A549 treated with Hydrocortisone at 1 μM for 4 hours (cell line): ENCODE measurements at places on chromosomes 4 and X. TPM values are rescaled to one million over a fixed set of nuclear protein-coding genes. Genes with fewer than 3 reads are reported as not detected.

EFNB1 gene
- total RNA-seq: 8.7 to 10.9 TPM (median 9.5 TPM) in 5 replicates

SGMS2 gene
- 19.0 to 29.3 TPM (median 27.8 TPM) in 5 replicates for total RNA-seq

SRPX2 gene
- total RNA-seq: 2.0 to 2.7 TPM (median 2.5 TPM) in 5 replicates

MTMR8 gene
- total RNA-seq: 0.33 to 0.85 TPM (median 0.53 TPM) in 5 replicates

BMX gene
- 0.03 TPM in 1 of 5 replicates, not detected in the others for total RNA-seq

FAM47A gene
- total RNA-seq: not detected in 5 replicates

RNF113A gene
- total RNA-seq: 27.5 to 32.9 TPM (median 30.7 TPM) in 5 replicates

UGT2B17 gene
- not detected in 5 replicates for total RNA-seq

PCDH18 gene
- not detected in 5 replicates for total RNA-seq

SYNPO2 gene
- total RNA-seq: 0.68 to 1.1 TPM (median 1.0 TPM) in 5 replicates

TEX13D gene
- not detected in 5 replicates for total RNA-seq

IL2RG gene
- total RNA-seq: 0.09 to 0.32 TPM (median 0.23 TPM) in 3 of 5 replicates, not detected in the others

POU3F4 gene
- total RNA-seq: not detected in 5 replicates

RAP1GDS1 gene
- total RNA-seq: 21.8 to 29.2 TPM (median 24.0 TPM) in 5 replicates

ANXA5 gene
- total RNA-seq: 502 to 676 TPM (median 509 TPM) in 5 replicates

RPS6KA6 gene
- total RNA-seq: 4.5 to 7.1 TPM (median 5.5 TPM) in 5 replicates

PLP1 gene
- not detected in 5 replicates for total RNA-seq

MAGEH1 gene
- 6.1 to 7.2 TPM (median 6.5 TPM) in 5 replicates for total RNA-seq

NUP54 gene
- total RNA-seq: 23.3 to 37.6 TPM (median 27.2 TPM) in 5 replicates

MAGEC2 gene
- total RNA-seq: not detected in 5 replicates

AADAT gene
- total RNA-seq: 7.4 to 8.7 TPM (median 8.4 TPM) in 5 replicates

VBP1 gene
- 47.0 to 62.0 TPM (median 51.5 TPM) in 5 replicates for total RNA-seq

PTPN13 gene
- 3.3 to 5.2 TPM (median 3.8 TPM) in 5 replicates for total RNA-seq

WDR19 gene
- total RNA-seq: 7.4 to 8.3 TPM (median 7.8 TPM) in 5 replicates

GUCY1A1 gene
- not detected in 5 replicates for total RNA-seq

SPANXA1 gene
- total RNA-seq: 0.20 to 0.23 TPM in 2 of 5 replicates, not detected in the others

EGF gene
- total RNA-seq: 0.23 to 0.59 TPM (median 0.35 TPM) in 5 replicates

SMARCA5 gene
- 15.6 to 29.0 TPM (median 20.2 TPM) in 5 replicates for total RNA-seq
